ENCODE measurements at places on chromosomes 11 and 22.

- no peak for DNase-seq
Observed at GRCh38 chr11:94801866-94802460, 33.8 kb downstream of the AMOTL1 start.

GRCh38 chr11:32184041-32184722, 93.3 kb downstream of the RCN1 start:
- DNase-seq, result no peak

- no peak for DNase-seq
Observed at GRCh38 chr11:85903406-85903805, 48.2 kb downstream of the CCDC83 start.

- no peak for DNase-seq
Observed at GRCh38 chr11:8841899-8842298, 69.1 kb upstream of the AKIP1 start.

- no peak for DNase-seq
Observed at GRCh38 chr11:46050662-46051061, 70.6 kb downstream of the PHF21A start.

GRCh38 chr22:23108249-23109078, 33.3 kb downstream of the RSPH14 start:
- DNase-seq, result no peak

GRCh38 chr11:134577751-134578395, 165.8 kb upstream of the B3GAT1 start:
- DNase-seq, result no peak

DNA sequence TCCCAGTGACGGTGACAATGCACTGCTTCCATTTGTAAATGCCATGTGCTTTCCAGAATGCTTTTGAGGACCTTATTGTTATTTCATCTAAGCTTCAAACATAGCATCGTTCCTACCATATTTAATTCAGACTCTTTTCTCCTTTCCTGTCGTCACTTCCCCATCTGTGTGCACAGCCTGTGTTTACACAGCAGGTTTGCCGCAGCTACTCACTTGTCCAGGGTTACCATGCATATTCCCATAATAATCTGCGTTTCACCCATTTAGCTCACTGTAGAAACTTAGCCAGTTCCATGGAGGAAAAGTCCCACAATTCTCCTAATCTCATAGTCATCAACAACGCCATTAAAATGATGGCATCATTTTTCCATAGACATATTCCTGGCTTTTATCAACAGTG, 48.0 kb downstream of the FLI1 start:
- no peak for DNase-seq

DNA sequence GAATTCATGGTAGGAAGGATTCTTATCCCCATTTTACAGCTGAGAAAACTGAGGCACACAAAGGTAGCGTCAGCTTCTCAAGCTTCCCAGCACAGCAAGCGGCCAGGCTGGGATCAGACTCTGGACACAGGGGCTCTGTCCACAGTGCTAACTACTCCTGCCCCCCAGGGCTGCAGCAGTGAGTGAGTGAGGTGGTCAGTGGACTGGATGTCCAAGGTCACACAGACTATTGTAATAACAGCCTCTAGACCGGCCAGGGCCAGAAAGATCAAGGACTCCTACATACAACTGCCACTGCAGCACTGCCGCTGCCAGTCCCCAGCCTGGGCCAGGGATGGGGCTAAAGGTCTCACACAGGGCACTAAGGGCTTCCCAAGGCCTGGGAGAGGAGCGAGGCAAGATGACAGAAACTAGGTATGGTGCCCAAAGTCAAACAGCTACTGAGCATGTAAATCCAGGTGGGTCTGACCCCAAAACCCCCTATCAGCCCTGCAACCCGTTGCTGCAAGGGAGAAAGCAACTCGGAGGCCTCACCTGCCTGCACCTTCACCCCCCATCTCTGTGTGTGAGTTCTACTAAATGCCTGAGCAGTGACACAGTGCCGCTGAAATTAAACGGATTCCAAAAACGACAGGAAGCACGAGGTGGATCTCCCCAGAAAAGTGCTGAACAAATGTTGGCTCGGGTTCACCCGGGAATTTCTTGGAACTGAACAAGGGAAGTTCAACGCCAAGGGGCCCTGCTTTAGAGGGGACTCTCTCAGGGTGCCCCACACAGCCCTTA, 161.8 kb upstream of the GRK3 start:
- DNase-seq, result no peak

GRCh38 chr11:102422817-102423712, 29.5 kb downstream of the TMEM123 start:
- DNase-seq, result no peak

DNA sequence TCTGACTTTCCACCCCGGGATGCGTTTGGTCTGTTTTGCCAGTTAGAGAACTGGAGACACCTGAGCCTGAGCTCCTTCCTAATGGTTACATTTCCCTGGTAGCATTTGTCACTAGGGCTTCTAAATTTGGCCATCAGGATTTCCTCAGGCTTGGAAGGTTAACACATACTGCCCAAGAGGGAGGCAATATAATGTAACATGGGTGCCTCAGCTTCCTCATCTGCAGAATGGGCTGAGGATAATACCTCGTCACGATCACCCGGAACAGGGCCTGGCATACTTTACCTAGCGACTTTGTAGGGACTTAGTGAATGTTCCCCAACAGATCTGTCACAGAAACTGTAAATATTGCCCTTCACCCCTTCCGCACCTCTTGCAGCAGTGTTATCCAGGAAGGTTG, 11.3 kb downstream of the IL17RA start:
- no peak for DNase-seq

GRCh38 chr11:93529707-93530467, 13.3 kb downstream of the SMCO4 start:
- no peak for DNase-seq

DNA sequence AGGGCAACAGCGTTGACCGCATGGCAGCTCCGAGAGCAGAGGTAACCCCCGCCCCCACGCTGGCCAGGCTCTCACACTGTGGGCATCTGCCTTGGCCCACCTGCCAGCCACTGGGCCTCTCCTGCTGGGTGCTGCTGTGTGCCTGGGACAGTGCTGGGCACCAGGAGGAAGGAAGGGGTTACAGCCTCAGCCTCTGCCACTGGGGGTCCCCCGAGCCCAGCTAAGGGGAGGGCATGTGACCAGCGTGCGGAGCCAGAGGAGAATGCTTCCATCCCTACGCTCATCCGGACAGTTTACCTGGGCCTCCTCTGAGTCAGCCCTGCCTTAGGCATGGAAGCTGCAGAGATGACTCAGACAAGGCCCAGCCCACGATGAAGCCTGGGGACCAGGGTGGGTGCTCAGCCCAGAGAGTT, 10.9 kb downstream of the NCF4 start:
- no peak for DNase-seq

DNA sequence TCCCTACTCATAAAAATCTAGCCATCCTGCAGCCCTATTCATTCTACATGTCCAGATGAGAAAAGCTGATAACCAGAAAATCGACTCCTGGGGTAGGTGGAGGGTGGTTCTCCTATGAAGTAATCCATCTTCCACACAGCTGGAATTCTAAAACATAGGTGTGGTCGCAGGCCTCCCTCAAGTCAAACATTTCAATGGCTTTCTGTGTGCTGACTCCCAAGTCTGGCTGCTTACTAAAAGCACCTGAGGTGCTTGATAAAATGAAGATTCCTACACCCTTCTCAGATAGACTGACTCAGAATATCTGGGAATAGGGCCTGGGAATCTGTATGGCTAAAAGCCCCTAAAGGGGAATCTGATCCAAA, 26.1 kb downstream of the IRAG1 start:
- no peak for DNase-seq

DNA sequence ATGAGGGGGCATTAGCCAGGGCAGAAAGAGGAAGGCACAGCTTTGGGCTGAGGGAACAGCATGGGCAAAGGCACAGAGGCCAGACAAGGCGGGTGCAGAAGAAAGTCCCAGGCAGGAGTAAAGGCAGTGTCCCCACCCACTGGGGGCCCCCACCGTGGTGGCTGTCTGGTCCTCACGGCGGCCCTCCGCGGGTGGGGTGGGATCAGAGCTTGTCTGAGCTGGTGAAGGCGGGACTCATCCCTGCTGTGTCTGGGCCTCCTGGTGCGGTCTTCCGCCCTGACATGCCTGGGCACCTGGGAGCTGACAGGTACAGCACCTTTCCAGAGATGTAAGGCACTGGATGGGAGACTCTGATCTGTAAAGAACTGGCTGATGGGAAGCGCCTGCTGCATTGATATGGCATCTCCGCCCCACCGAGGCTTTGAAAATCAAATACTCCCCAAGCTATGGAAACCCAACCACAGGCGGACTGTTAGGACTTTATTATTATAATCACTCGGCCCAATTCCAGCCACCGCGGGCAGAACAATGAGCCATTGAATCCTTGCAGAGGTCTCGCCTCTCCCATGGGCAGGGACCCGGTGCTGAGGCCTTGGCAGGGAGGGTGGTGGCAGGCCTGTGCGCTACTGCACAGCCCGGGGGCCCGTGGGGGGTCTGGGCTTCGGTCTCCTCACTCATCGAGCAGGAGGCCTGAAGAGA, 14.2 kb upstream of the GNB1L start:
- DNase-seq, result no peak

- no peak for DNase-seq
Observed at GRCh38 chr11:66467756-66468155, 1.1 kb downstream of the PELI3 start.

GRCh38 chr11:67400942-67401494, 640 bp downstream of the PPP1CA start:
- DNase-seq, result no peak

DNA sequence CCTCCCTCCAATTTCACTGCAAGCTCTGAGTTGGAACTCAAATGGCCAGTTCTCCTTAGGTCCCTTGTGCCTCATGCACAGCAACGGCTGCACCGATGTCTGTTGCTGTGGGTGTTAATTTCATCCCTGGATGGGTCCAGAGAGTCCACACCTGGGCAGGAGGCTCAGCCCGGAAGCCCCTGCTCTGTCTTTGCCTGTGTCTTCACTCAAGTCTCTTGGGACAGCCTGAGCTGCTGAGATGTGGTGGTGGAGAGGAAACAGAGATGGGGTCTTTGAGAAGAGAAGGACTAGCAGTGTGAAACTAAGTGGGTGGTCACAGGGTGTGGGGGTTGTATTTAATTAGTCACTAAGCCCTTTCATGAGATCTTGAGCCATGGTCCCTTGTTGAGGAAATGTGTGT, 109.3 kb downstream of the NECTIN1 start:
- no peak for DNase-seq

- no peak for DNase-seq
Observed at GRCh38 chr22:20439556-20439927, 1.9 kb upstream of the SCARF2 start.

DNA sequence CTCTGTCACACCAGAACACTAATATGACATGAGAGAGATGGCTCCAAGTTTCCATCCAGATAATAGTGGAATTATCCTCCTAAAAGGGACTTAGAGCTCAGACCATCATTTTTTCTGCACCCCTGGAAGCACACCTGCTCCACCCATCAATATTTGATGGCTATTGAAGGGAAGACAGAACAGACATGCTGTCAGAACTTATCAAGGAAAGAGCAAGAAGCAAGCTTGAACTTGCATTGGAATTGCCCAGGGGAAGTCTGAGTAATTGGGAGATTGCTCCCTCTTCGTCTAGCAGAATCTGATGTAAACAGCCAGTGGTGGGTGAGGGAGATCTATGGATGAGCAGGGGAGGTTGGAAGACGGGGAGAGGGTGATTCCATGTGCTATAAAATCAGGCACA, 874.4 kb upstream of the TENM4 start:
- no peak for DNase-seq

DNA sequence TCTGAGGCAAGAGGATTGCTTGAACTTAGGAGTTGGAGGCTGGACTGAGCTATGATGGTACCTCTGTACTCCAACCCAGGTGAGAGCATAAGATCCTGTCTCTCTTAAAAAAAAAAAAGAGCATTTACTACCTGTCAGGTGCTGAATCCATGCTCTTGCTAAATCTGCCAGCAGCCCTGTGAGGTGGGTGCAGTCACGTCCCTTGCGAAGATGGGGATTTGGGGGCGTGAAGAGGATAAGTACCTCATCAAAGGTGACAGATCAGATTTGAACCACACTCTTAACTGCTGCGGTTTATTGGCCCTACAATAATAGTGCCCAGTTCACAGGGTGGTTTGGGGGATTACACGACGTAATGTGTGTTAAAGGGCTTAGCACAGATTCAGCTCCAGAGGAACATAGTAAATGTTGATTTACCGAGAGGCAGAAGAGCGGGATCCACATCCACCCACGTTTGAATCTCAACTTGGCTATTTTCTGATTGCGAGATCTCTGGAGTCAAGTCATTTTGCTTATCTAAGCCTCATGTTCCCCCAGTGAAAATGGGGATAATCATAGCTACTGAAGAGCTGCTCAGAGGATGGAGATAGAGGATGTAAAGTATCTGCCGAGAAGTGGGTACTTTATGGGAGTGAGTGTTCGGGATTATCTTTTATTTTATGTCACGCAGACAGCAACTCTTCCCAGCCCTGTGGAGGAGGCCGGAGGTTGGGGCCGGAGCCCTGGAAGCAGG, 28.1 kb upstream of the LRRC10B start:
- no peak for DNase-seq

DNA sequence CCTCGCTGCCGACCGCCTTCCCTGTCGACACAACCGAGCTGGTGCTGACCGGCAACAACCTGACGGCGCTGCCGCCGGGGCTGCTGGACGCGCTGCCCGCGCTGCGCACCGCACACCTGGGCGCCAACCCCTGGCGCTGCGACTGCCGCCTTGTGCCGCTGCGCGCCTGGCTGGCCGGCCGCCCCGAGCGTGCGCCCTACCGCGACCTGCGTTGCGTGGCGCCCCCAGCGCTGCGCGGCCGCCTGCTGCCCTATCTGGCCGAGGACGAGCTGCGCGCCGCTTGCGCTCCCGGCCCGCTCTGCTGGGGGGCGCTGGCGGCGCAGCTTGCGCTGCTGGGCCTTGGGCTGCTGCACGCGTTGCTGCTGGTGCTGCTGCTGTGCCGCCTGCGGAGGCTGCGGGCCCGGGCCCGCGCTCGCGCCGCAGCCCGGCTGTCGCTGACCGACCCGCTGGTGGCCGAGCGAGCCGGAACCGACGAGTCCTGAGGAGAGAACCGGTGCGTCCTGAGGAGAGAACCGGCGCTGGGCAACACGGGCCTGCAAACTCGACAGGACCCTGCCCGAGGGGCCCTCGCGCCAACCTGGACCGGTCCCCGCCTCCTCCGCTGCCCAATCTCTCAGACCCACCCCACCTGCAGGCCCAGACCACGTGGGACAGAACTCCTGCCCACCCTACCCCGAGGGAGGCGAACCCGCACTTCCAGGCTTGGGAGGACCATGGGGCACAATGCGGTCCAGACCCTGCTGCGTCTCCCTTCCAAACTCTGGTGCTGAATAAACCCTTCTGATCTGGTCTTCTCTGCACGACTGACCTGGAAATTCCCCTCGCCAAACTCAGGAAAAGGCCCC, 866 bp downstream of the GP1BB start:
- DNase-seq, result no peak

GRCh38 chr22:40826984-40827741, 8.0 kb upstream of the SLC25A17 start:
- DNase-seq, result no peak

- no peak for DNase-seq
Observed at GRCh38 chr11:62539238-62539925, 7.2 kb downstream of the AHNAK start.
